Esophagus squamous epithelium (tissue), 5 donors: ENCODE measurements at places on chromosomes 5 and 9.

GRCh38 chr5:142176255-142176654 is 67.7 kb downstream of the NDFIP1 start:
- DNase-seq: no peak

DNA sequence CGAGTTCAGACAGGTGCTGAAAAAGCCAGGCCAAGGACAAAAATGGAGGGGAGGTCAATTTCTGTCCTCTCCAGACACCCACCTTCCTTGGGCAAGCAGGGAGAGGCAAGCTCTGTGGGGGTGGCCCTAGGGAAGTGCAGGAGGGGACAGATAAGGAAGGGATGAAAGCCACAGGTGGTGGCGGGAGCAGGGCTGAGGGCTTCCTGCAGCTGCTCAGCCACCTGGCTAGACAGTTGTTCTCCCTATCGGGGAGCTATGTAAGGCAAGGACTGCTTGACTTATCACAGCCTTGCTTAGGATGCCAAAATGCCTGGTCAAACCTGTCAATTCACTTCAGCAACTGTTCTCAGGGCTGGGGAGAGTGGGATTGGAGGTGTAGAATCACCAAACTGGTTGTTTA is 266.1 kb downstream of the ZSWIM6 start:
- no peak for DNase-seq

DNA sequence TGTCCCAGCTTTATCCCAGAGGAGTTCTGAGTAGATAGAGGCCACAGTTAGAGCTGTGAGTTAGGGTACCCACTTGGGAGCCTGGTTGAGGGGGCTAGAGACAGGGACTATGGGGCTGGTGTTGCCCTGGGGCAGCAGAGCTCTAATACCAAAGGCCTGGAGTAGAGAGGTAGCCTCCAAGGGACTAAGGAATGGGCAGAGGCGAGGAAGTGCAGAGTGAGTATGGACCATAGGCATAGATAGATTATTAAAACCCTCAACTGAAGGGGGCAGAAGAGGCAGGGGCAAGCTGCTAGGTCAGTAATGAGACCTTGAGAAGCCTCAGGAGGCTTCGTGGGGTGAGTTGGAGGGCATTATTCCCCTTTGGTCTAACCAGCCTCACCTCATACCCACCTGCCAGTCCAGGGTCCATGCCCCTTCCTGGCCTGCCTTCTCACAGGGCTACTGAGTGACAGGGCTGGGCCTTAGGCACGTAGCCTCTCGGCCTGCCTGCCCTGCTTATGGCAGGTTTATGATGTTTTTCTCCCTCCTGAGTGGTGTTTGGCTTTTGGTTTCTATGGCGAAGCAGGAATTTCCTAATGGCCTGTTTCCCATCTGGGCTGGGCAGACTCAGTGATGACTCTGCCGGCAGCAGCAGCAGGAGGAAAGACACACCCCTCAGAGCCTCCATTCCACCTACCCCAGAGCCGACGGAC is 8.0 kb downstream of the PDLIM4 start:
- DNase-seq: no peak

- no peak for DNase-seq
Observed at GRCh38 chr5:16304846-16305245, 125.3 kb upstream of the MARCHF11 start.

DNA sequence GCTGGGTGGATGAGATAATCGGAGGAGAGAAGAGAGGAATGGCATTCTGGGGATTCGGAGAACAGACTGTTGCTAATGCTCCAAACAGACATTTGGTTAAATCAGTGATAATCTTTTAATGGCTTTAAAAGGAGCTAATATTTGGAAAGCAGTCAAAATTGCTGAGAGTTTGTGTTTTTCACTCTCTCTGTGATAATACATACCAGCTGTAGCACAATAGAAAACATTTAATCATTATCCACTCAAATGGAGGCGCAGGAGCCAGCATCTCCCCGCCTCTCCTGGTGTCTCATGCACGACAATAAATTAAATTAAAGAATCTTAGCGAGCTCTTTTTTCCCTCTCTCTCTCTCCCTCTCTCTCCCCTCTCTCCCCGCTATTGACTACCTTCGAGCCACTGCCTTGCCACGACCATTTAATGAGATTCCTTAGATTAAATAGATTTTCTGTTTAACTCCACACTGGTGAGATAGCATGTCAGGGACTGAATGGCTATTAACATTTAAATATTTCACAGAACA is 268.6 kb upstream of the MVB12B start:
- DNase-seq: no peak
